NCI-H146 (cell line): ENCODE measurements at places on chromosomes 12 and 14.

- no peak for DNase-seq
Observed at GRCh38 chr14:42541535-42542001, 934.9 kb downstream of the LRFN5 start.

DNA sequence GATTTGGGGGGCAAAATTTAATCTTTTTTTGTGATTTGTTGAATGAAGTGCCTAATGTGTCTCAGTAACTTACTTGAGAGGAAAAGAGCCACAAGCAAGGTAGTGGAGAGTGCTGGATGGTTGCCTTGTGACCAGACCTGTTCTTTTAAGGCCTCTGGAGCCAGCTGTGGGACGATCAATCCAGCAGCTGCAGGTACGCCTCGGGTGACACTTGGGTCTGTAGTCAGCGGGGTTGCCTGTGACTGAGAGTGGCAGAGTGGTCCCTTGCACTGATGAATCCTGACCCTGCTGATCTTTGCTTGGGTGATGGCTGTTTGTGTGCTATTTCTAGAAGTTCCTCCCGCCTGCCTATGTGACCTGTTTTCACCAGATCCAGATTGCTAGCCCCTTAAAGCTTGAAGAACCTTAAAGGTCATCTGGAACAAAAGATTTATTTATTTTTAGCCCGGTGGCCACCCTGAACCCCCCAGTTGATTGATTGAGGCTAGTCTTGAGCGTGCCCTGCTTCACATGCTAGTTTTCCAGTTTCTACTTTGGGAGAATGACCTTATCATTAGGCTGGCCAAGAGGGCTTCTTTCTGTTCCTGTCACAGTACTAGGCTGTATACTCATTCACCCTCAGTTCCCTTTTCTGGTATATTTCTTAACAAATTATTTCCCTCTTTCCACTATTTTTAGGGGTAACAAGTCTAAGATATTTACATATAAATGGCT lies 23.2 kb downstream of the PRKCH start:
- DNase-seq = no peak

DNA sequence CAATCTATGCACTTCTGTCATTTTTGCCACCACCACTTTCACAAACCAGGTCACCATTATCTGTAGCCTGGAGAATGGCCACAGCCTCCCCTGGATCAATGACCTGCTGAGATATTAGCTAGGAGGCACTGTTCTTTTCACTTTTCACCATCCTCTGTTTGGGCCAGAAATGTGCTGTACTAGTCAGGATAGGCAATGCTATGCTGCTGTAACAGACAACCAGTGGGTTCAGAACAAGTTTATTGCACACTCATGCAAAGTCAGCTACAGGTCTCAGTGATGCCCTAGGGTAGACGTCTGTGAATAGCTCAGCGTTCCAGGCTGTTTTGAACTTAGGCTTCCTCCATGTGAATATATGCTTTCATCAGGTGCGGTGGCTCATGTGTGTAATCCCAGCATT lies 231.5 kb downstream of the SUDS3 start:
- no peak for DNase-seq

DNA sequence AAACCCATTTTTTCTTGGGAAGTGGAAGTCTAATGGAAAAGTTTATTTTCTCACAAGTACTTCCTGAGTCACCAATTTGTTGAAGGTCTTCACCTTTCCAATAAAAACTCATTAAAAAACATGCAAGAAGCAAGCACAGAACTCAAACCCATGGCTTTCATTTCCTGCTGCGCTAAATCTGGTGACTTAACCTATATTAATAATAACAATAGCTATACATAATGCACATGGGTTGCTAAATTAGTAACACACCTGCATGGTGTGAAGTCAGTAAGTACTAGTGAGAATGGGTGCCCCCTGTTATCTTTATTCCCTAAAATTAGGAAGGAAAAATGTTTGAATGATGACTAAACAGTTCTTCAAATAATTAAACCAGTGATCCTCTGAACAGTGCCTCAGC lies 52.3 kb downstream of the PPP2R5C start:
- no peak for DNase-seq

DNA sequence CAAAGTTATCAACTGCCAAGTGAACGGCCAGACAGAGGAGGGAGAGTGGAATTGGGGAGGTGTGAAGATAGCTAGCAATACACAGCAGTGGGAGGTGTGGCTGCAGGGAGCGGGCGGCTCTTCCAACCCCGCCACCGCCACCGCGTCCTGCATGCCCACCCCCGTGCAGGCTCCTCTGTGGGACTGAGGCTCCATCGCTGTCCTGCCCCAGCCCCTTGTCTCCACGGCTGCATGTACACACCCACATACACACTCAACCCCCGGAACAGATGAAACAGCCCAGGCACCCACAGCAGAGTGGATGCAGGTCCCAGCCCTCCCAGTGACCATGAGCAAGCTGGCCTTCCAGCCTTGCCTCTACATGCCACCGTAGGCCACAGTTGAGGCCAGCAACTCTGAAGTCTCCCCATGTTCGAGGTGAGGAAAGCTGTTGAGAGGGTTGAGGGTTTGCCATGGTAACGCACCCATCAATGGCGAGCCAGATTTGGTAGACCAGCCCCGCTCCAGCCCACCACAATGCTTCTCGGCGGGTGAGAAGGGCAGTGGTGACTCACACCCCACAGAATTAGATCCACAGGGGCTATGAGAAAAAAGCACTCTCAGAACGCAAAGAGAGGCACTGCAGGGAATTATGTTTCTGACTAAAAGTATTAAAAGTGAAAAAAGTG lies 39.3 kb downstream of the PITPNM2 start:
- no peak for DNase-seq

GRCh38 chr14:68133856-68134255 lies 314.3 kb downstream of the RAD51B start:
- no peak for DNase-seq

GRCh38 chr12:105018012-105018411 lies 31.9 kb downstream of the NOPCHAP1 start:
- DNase-seq = no peak

GRCh38 chr14:73667854-73668253 lies 23.1 kb downstream of the DNAL1 start:
- DNase-seq = no peak

- peak; percentile 44 for DNase-seq
Observed at GRCh38 chr12:47819138-47819895, 386 bp downstream of the HDAC7 start.

- DNase-seq = no peak
Observed at GRCh38 chr12:2547273-2548044, 247.3 kb upstream of the FKBP4 start.

DNA sequence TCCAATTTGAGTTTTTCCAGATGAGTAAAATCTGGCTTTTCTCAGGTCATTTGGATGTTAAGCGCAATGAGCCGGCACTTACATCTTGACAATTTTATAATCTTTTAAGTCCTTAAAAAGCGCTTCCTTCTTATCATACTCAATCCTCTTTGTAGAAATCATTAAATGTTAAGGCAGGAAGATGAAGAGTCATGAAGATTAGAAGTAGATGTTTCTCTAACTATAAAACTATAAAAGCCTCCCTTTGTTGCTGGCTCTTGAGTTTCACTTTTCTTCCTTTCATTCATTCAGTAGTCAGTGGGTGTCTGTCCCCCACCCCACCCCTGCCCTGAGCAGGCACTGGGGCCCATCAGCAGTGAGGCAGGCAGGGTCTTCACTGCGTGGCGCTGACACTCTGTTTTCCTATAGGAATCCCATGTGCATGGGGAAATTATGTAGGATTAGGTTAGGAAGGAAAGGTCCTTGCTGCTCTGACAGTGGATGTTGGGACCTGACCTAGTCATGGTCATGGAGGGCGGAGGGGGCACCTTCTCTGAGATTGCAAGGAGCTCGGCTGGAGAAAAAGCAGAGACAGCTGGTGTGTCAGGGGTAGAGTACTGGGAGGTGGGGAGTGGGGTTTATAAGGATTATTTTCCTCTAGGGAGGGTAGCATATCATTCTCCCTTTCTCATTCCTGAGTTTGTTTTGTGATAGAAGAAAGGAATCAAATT lies 65.8 kb downstream of the CCDC92 start:
- DNase-seq = no peak
